ENCODE measurements at places on chromosomes 2 and 18.
A peak's percentile ranks its signal among the peaks of the same experiment; 100 is the strongest.

GRCh38 chr2:96954011-96954846 lies 32.2 kb downstream of the FAM178B start:
- no peak for DNase-seq

DNA sequence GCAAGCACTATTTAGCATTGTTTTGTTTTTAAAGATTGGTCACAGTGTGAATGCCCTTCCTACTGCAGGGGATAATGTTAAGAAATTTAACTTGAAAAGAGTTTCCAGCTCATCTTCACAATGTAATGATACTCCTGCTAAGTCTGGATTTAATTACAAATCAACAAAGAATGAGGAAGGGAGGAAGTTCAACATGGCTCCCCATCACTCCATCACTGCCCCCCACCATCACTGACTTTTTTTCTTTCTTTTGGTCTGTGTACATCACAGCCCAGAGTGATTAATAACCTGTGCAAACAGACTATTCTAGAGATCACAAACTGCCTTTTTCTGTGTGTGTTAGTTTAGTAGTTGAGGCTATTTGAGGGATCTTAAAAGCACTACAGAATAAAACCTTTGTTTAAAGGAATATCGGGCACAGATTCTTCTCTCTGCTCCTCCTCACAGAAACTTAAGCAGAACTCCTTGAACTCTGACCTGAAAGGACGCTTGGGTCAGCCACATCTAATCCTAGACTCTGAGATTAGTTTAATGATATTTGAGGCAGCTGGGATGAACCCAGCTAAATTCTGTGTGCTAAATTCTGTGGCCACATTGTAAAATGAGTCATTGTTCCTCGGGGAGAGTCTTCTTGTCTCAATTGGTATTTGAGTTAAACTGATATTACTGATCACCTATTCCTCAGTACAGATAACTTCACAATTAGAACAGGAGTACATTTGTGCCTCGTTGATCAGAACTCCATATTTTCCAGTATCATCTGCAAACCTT lies 47.8 kb downstream of the SATB2 start:
- DNase-seq, result no peak

- DNase-seq, result no peak
These were observed 278.4 kb downstream of the RDH14 start for GRCh38 chr2:18282026-18282425.

GRCh38 chr2:238107525-238108422 lies 7.6 kb downstream of the ESPNL start:
- no peak for DNase-seq

- no peak for DNase-seq
These were observed 238.1 kb upstream of the EPHA4 start for GRCh38 chr2:221810245-221810644.

GRCh38 chr2:127048969-127049897 lies 57.7 kb downstream of the BIN1 start:
- no peak for DNase-seq

- DNase-seq, result no peak
These were observed 20.5 kb upstream of the KIF3C start for GRCh38 chr2:26002632-26003310.

- no peak for DNase-seq
These were observed 17.2 kb downstream of the UGGT1 start for GRCh38 chr2:128108166-128108565.

- DNase-seq, result no peak
These were observed 525.6 kb downstream of the MBD2 start for GRCh38 chr18:53698907-53699306.

GRCh38 chr2:108074150-108074549 lies 87.8 kb downstream of the SLC5A7 start:
- no peak for DNase-seq

DNA sequence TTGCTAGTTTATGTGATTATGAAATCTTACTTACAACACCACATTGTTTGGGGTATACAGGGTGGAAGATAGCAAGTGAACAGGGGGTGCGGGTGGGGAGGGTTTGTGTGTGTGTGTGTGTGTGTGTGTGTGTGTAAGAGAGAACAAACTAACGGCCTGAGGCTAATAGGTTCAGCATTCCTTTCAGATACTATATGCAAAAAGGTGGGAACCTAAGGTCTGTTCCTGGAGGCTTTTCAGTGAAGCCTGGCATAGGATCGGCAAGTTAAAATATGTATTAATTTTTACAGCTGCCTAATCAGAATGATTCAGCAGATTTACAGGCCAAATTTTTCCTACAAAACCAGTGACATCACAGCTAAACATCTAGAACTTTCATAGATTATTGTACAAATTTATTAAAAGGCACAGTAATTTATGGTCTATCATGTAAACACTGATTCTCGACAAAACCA lies 7.6 kb upstream of the SPDYA start:
- DNase-seq, result no peak

DNA sequence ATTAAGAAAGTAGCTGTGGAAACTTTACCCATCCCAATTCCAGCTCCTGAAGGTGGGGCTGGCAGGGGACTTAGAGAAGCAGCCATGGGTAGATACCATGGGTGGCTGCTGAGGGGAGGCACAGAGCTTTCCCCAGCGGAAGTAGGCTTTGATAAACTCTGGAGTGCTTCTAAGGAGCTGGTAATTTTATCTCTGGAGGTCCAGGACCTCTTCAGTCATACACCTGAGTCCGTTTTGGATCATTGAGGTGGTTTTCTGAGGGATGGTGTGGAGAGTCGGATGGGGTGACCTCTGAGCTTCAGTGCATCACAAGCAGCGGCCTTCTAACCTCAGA lies 36.7 kb upstream of the BMP10 start:
- no peak for DNase-seq

DNA sequence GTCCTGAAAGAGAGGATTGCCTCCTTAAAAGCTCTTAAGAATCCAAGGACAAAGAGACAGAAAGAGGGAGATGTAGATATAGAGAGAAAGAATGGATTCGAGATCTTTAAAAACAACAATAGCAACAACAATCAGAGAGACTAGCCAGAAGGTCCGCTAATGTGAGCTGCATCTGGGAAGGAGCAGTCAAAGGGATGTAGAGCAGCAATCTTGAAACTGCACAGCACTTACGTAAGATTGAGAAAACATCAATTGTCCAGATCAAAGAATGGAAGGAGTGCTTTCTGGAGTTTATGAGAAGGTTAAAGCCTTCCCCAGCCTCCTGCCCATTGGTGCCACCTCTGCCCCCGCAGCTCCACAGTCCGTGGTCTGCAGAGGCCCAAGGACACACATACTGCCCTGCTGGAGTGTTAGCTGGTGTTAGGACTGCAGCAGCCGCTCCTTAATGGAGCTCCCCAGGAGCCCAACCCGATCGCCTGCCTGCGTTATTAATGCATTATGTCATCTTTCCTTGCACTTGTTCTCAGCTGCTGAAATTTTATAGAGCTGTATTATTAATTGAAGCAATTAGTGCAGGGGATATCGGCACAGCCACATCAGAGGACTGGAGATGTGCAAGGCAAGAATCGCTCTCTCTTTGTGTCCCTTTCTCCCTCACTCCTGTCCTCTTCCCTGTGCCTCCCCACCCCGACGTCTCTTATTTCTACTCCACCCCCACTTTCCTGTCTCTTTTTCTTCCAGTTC lies 94.2 kb upstream of the STPG4 start:
- DNase-seq, result no peak

DNA sequence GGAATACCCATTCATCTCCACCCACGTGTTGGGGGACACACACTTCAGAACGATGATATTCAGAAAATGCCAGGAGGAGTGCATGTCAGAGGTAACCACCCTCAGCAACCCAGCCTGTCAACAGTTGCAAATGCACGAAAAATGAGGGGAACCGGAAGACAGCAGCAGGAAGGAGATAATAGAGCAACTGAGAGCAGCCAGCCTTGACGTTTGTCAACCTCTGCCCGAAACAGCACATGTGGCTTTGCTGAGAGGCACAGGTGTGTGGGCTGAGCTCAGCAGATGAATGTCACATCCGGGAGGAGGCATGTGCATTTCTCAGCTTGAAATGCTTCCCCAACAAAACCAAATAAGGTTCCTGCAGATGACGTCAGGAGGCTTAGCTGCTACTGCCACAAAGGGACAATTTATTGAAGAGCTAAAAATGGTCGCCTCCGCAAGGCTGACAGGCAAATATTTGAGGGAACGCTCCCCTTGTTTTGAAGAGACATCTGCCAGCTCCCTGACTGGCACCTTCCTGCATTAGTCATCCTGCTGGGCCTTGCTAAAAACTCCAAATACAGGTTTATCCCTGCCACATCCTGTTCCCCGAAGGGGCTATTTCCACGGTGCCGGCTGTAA lies 419.0 kb downstream of the NBAS start:
- no peak for DNase-seq

DNA sequence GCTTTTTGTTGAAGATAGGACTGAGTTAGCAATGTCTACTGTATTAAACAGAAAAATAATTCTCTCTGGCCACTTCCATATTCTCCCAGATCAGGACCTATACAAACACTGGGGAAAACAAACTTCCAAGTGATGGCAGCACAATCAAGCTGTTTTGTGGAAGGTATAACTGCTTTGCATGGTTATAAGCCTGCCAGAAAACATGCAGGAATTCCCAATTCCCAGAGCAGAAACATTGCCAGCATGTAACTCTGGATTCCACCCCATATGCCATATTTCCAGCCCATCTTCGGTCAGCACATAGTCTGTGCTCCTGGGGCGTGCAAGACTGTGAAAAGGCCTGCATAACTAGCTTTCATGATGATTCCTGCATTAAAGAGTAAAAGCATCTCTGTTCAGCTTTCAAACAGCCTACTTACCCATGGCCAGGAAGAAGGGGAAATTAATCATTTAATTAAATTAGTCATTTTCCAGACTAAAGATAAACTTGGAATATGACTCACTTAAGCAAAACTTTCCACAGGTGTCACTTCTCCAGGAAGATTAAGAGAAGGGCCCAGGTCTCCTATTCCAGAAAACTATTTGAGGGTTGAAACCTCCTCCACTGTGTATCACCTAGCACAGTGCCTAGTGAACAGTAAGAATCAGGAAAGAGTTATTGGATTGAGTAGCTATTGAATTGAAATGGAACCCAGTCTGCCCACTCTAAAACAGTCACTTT lies 280.5 kb downstream of the NRXN1 start:
- DNase-seq, result peak; percentile 26

- DNase-seq, result no peak
These were observed 401.6 kb downstream of the EPHA4 start for GRCh38 chr2:221170548-221170947.

DNA sequence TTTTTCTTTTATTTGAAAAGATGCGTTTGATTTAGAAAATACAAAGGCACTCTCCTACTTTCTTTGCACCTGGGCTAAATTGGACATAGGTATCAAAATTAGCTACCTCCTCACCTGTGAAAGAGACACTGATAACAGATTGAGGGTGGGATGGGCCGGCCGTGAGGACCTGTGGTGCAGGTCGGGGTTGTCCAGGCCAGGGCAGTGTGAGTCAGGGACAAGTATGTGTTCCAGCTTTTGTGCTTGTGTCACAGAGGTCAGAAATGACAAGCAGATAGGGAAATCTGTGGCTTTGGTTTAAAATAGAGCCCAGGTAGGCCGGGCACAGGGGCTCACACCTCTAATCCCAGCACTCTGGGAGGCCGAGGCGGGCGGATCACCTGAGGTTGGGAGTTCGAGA lies 22.6 kb downstream of the MYL12B start:
- DNase-seq, result no peak

- DNase-seq, result no peak
These were observed 61.7 kb downstream of the SMAD2 start for GRCh38 chr18:47868744-47869143.

- no peak for DNase-seq
These were observed 458.0 kb downstream of the PARD3B start for GRCh38 chr2:205003288-205003687.

GRCh38 chr2:886072-887022 lies 64.3 kb upstream of the SNTG2 start:
- no peak for DNase-seq

GRCh38 chr18:62109676-62110075 lies 77.2 kb downstream of the PIGN start:
- DNase-seq, result no peak

GRCh38 chr2:206642075-206643025 lies at the start of gene FAM237A:
Gene FAM237A, plus strand, starts transcription at chr2:206642487. Its CDS starts 1,750 bp downstream, at chr2:206644237.
- DNase-seq, result no peak

GRCh38 chr18:63860531-63860930 lies 27.0 kb upstream of the SERPINB2 start:
- DNase-seq, result no peak

- DNase-seq, result peak; percentile 27
These were observed 30.4 kb downstream of the MSTN start for GRCh38 chr2:190031969-190032618.

DNA sequence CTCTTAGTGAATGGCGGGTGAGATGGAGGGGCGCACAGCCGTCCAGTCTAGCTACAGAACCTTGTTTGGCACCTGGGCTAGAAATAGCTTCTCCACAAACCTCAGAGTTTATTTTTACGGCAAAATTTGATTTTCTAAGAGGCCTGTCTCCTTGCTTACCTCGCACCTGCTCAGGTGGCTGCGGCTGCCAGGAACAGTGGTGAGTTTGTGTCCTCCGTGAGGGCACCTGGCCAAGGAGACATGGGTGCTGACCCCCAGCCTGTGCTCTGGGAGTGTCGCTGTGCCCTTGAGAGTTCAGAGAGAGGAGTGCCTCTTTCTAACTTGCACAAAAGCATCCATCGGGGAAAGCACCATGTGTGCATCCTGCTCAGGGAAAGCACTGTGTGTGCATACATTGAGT lies 97.2 kb downstream of the KLHL29 start:
- DNase-seq, result no peak

DNA sequence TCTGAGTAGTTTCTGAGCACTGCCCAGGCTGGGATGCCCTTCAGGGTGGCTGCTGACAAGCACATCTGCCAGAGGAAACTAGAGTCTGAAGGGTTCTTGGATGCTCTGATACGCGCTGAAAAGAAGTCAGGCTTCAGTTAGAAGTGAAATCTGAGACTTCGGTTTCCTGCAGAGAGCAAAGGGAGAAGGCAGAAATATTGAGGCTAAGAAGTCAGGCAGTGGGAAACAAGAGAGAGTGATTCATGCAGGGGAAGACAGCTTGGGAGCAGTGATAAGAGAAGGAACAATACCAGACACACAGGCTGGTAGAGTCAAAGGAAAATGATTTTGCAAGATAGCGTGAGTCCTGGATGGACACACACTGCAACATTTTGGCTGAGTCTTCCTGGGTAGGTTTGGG lies 51.0 kb upstream of the BOD1L2 start:
- no peak for DNase-seq

DNA sequence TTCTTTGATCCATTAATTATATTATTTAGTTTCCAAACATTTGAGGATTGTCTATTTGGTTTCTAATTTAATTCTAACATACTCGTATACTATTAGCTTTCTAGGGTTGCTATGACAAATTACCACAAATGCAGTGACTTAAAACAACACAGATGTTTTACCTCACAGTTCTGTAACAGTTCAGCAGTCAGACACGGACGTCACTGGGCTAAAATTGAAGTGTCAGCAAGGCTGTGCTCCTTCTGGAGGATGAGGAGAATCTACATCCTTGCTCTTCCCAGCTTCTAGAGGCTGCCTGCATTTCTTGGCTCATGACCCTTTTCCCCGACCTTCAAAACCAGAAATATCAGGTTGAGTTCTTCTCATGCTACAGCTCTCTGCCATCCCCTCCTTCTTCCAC lies 117.6 kb downstream of the TFCP2L1 start:
- no peak for DNase-seq
